ENCODE measurements at places on chromosomes 5 and 9. TPM values are rescaled to one million over a fixed set of nuclear protein-coding genes. Genes with fewer than 3 reads are reported as not detected.

- DNase-seq, result peak; percentile 50
Observed at GRCh38 chr9:90107040-90107725, 502.4 kb downstream of the GADD45G start.

GRCh38 chr9:77945798-77946197, 85.8 kb downstream of the GNAQ start:
- DNase-seq, result no peak

HRH2 gene
- total RNA-seq, result not detected

PARP8 gene
- 0.42 TPM for total RNA-seq

PFN3 gene
- not detected for total RNA-seq

FAXDC2 gene
- total RNA-seq, result 11.9 TPM

ZNF883 gene
- total RNA-seq, result 0.60 TPM
